ENCODE measurements at places on chromosomes 5 and 9.

DNA sequence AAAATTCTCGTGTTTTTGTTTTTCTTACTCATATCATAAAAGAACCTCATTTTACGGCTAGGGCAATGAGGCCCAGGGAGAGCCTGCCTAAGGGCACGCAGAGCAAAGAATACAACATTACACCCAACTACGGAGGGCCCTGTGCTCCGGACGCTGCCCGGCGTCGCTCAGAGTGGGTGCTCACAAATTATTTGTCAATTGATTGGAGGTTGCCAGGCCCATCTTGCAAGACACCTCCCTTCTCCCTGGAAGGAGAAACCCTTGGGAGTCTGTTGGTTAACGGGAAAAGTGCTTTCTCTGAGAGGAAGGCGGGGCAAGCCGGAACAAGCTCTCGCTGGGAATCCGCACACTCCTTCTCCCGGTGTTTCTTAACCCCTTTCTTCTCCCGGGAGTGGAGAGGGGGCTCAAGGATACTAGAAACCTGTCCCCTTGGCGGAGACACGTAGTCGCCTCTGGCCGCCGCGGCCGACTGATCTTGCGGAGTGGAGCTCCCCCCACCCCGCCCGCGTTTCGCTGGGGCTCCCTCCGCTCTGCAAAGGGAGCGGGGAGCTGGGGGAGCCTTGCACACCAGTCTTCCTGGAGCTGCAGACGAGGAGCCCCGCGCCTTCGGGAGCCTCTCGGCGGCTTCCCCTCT lies 599.3 kb upstream of the SGCD start:
- no peak for DNase-seq

DNA sequence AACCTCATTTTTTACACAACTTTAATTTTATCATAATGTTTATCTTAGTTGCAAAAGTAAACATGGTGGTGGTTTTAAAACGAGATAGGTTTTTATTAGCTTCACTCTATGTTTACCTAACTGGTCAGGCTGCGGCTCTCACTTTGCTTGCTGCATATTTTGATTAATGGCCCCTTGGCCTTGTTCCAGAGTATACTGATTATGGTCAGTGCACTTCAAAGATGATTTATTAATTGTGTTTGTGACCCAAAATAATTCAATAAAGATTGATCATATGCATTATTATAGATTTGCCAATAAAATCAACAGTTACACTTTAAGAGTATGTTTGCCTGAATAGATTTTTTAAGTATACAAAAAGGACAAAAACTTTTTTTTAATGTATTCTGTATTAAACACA lies 188.0 kb downstream of the XRCC4 start:
- DNase-seq: no peak

GRCh38 chr5:163613150-163613442 lies 107.7 kb downstream of the MAT2B start:
- no peak for DNase-seq

DNA sequence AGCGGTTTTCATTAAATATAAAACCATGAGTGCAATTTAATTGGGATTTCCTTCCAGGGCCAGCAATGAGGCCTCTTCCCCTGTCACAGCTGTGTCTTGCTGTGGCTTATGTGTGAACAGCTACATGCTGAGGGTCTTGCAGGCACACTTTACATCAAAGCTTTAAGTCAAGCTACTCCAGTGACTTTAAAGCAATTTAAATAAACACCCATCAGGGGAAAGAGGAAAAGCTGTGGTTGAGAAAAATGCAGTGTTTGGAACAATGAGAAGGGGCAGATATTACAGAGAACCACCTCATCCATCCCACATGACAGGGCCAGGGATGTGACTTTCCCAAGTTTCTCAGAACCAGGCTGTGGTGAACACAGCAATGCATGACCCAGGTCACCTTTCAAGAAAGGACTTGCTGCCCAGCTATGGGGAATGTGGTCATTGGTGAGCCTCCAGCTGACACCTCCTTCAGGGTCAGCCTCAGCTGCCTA lies 115.9 kb upstream of the LPAR1 start:
- DNase-seq: no peak

DNA sequence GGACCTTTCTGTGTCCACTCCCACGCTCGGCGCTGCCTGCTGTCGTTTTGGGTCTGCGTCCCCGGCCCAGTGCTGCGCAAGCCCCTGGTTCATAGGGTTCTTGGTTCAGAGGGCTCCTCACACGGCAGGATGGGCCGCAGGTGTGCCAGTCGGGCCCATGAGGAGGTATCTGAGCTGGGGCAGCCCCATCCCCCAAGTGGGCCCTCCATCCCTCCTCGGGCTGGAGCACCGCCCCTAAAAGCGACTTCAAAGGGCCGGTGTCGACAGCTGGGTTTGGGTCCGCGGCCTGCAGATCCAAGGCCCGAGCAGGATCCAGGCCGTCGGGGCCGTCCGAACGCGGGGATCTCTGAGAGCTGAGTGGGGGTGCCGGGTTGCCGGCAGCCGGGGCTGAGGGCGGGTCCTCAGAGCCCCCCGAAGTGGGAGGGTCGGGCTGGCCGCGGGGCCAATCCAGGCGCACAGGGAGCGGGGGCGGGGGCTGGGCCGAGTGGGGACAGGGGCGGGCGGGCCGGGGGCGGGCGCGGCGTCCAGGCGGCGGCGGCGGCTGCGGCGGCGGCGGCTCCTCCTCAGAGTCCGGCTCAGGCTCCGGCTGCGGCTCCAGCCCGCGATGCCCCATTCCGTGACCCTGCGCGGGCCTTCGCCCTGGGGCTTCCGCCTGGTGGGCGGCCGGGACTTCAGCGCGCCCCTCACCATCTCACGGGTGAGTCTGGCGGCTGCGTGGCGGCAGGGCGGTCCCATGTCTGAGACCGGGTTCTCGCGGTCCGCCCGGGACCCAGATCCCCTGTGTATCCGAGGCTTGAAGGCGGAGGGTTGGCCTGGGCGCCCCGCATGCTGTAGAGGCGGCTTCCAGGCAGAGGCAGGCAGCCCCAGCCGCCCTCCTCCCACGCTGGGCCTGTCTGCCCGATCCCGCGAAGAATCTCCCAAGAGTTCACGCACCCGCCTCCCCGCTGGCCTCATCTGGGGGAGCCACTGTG lies at the start of gene PDLIM4:
TSS of gene PDLIM4 (plus strand) at position 566 of the 971 bp plus-strand sequence. CDS start at position 605, 39 bp downstream.
- DNase-seq: no peak

DNA sequence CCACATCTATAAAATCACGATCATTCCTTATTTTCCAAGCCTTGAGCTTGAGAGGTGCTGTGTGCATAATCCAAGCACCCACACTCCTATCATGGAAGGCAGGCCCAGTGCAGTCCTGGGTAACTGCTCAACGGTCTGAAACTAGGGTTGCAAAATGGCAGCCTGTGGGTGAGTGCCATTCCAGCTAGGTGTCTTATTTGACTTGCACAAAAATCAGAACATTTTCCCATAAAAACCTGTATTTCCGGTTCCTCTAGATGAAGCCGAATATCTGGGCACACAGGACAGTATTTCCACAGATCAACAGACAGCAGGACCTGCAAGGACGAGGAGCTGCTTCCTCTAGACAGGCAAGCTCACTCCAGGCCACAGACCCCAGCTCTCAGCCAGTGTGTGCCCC lies 588.8 kb downstream of the BNC2 start:
- no peak for DNase-seq

DNA sequence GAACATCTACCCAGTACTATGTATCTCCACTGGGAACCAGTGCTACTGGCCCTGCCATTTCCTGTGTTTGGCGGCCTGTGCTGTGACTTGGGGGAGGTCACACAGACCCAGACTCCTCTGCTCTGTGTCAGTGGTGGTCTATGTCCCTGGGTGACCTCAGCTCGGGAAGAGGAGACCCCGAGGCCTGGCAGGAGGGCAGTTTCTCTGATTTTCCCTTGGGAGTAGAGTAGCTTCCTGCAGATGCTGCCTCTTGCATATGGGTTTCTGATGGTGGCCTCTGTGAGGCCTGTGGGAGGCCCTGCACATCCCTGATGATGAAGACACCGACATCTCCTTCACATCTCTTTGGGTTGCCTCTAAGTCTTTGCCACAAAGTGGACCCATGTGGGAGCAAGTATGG lies 13.0 kb upstream of the SMIM32 start:
- DNase-seq: no peak

DNA sequence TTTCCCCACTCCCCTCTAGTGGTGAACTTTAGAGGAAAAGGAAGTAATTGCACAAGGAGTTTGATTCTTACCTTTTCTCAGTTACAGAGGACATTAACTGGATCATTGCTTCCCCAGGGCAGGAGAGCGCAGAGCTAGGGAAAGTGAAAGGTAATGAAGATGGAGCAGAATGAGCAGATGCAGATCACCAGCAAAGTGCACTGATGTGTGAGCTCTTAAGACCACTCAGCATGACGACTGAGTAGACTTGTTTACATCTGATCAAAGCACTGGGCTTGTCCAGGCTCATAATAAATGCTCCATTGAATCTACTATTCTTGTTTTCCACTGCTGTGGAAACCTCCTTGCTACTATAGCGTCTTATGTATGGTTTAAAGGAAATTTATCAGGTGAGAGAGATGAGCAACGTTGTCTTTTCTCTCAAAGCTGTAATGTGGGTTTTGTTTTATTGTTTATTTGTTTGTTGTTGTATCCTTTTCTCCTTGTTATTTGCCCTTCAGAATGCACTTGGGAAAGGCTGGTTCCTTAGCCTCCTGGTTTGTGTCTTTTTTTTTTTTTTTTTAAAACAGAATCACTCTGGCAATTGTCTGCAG lies 25.3 kb downstream of the SLC22A5 start:
- DNase-seq: no peak

- DNase-seq: no peak
Observed at GRCh38 chr5:111730659-111731382, 26.2 kb downstream of the NREP start.

GRCh38 chr5:170917113-170917512 lies 55.3 kb downstream of the RANBP17 start:
- no peak for DNase-seq
